ENCODE measurements at places on chromosomes 3 and 15.

GRCh38 chr15:25391971-25392721 is 46.7 kb downstream of the UBE3A start:
- peak; percentile 70 for DNase-seq

DNA sequence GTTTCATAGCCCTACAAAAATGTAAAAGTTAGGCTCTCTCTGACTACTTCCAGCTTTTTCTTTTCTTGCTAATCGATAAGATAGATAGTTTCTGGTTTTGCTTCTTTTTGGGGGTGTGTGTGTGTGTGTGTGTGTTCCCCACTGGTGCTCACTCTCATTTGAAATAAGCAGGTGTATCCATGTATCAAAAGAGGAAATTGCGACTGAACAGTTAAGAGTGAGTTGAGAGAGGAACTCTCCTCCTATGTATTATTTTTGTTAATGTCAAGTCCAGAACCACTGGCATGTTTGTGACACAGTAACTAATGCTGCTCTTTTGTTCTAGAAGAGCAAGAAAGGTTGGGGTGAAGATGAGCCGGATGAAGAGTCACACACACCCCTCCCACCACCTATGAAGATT is 96.7 kb upstream of the UMPS start:
- DNase-seq, result no peak

GRCh38 chr3:156461889-156462288 is 93.0 kb downstream of the SSR3 start:
- no peak for DNase-seq

GRCh38 chr15:101256757-101257156 is 4.9 kb upstream of the CHSY1 start:
- DNase-seq, result no peak

DNA sequence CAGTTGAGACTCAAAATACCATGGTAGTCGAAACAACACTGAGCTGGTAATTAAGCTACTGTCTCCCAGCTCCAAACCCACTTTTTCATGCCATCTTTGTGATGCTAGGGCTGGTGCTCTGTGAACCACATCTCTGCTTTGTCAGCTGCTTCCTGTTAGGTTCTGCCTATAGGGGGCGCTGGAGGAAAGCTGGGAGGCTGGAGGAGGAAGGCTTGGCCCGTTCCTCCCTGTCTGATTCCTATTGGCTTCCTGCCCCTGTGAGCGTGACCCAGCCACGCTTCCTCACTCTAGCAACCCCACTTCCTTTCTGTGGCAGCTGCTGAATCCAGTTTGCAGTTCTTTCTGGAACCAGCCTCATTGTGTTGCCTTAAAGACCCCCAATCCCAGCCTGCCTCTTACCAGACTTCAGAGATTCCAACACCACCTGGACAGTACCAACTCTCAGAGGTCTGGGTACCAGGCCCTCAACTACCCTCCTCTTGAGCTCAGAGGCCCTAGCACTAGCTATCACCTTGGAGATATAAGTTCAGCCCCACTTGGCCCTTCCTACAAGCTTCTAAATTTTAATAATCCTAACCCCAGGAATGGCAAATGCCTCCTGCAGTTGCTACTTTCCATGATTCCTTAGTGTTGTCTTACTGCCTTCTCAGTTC is 120.9 kb downstream of the ERC2 start:
- DNase-seq, result no peak

GRCh38 chr3:126945891-126946290 is 37.0 kb upstream of the PLXNA1 start:
- DNase-seq, result no peak

DNA sequence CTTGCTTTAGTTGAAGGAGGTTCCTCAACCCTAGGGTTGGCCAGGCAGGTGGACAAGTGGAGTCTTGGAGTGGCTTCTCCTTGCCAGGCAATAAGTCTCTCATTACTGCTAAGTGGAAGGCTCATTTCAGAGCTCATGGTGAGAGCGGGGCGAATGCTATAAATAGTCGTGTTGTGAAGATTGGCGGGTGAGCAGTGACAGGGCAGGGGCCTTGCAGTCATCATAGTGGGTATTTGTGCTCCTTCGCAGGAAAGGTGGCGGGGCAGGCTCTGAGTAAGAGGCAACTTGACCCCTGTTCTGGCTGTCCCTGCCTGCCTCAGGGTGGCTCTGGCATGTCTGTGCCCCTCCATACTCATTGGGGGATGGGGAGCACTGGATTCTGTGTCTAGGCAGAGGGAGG is 8.7 kb upstream of the GRM2 start:
- no peak for DNase-seq

DNA sequence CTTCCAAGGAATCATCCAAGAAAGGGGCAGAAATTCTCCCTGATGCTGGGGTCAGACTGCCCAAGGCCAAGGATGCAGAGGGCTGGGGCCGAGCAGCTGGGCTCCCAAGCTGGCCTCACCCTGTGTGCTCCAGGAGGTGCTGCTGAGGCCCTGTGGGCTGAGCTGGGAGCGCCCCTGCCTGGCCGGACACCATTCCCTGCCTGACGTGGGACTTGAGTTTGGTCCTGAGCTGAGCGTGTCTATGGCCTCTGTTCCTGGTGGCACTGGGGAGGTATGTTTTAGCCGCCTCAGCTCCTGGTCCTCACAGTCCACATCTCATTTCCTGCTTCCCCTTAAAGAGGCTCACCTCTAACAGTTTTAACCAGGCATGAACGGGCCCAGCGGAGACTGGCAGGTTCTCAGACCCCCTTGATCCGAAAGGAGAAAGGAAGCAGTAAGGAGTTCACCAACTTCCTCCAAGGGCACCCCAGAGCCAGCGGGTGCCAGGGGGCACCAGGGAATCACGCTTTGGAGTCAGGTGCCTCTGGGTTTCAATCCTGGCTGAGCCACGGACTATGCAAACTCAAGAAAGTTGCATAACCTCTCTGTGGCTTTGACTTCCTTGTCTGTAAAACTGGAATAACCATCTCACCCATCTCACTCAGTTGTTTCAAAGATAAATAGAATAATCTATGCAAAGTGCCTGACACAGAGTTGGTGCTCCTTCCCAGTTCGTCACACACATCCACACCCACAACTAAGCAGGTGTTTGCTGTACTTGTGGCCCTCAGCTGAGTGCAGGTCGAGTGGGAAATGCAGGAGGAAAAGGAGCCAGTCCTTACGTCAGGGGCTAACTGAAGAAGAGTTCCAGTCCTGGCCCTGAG is 48.6 kb downstream of the SLC12A8 start:
- DNase-seq, result no peak

GRCh38 chr3:168121184-168122017 is 25.7 kb upstream of the GOLIM4 start:
- peak; percentile 44 for DNase-seq

- DNase-seq, result no peak
These were observed 447.5 kb downstream of the IGSF11 start for GRCh38 chr3:118587037-118587741.

DNA sequence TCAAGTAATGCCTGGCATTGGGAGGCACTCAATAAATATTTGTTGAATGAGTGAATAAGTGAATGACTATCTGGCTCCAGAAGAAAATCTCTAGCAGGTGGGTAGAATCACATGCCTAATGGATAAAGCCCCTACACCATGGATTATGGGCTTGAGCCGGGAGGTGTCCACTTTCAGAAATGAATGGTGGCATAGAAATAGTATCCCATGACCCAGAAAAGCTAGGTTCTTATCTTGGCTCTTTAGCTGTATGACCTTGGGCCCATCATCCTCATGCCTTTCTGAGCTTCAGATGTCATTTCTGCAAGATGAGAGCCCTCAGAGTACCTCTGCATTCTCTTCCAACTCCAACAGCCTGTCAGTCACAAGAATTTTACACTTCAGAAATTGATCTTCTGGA is 37.3 kb upstream of the TNIK start:
- DNase-seq, result no peak

- peak; percentile 36 for DNase-seq
These were observed 727 bp downstream of the NSMCE3 start for GRCh38 chr15:29268706-29269484.

- DNase-seq, result peak; percentile 88
These were observed 18.7 kb downstream of the TMF1 start for GRCh38 chr3:69033470-69033869.

- DNase-seq, result no peak
These were observed 380 bp upstream of the ALS2CL start for GRCh38 chr3:46693892-46694226.

DNA sequence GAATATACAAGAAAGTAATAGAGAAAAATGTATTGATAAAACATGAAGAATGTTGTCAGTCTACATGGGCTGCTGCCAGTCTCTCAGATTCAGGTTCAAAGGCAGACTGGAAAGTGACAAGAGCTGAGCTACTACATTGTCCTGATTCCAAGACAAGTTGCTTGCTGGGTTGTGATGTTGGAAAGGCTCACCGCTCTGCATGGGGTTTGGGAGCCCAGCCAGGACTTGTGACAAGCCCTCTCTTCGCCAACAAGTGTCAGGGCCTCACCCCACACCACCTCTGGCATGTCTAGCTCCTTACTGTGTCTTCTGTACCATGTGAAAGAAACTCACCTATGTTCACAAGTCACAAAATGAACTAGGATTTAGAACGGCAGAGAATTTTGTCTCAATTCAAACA is 43.0 kb upstream of the SH3GL3 start:
- no peak for DNase-seq

DNA sequence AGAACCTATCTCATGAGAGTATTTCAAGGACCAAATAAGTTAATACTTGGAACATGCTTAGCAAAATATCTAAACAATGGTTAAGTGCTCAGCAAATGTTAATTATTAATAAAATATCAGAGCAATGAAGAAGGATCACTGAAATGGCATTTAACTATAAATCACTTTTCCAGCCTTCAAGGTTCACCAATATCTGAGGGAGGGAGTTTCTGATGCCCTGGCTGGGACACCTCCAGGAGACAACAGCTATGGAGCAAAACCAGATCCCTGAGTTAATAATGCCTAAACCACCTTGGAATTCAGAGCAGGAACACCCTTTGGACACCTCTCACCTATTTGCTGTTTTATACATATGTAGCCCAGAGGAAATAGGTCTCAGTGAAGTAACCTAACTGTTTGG is 6.4 kb upstream of the FAM174B start:
- no peak for DNase-seq

- no peak for DNase-seq
These were observed 61.5 kb upstream of the FNDC3B start for GRCh38 chr3:171977860-171978259.

DNA sequence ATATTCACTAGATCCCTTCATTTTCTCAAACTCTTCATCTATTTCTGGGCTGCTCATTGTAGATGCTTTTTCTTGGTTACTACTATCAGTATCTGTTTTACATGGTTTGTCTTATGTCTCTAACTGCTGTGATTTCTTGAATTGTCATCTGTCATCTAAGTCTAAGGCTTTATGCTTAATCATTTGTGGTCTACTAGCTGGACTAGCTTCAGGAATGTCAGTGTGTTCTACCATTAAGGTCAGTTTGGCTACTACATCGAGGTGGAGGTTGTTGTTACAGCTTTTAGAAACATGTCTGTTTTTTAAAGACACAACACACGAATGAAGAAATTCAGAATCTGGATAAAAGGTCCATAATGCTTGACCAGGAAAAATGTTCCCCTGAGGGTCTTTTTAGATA is 82.2 kb downstream of the ABI3BP start:
- no peak for DNase-seq

DNA sequence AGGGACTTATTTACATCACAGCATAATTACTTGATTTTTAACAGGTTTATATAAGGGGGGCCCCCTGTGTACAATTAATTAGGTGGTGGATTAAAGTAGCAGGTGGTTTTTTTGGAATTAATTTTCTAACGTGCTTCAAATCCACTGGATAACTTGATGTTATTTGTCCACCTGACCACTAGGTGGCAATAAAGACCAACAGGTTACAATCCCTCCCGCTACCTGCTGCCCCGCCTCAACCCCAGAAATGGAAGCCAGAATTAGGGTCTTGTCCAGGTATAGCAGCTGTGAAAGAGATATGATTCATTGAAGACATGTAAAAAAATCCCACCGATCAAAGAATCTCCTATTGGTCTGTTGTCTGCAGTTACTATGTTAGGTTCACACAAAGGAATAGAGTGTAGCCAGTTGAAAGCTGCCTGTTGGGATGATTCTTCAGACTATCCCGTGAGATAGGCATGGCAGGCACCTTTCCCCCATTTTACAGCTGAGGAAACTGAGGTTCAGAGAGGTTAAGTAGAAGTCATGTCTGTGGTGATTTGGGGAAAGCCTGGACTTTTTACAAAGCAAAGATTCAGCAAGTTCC is 44.0 kb downstream of the MFSD1 start:
- peak; percentile 42 for DNase-seq

DNA sequence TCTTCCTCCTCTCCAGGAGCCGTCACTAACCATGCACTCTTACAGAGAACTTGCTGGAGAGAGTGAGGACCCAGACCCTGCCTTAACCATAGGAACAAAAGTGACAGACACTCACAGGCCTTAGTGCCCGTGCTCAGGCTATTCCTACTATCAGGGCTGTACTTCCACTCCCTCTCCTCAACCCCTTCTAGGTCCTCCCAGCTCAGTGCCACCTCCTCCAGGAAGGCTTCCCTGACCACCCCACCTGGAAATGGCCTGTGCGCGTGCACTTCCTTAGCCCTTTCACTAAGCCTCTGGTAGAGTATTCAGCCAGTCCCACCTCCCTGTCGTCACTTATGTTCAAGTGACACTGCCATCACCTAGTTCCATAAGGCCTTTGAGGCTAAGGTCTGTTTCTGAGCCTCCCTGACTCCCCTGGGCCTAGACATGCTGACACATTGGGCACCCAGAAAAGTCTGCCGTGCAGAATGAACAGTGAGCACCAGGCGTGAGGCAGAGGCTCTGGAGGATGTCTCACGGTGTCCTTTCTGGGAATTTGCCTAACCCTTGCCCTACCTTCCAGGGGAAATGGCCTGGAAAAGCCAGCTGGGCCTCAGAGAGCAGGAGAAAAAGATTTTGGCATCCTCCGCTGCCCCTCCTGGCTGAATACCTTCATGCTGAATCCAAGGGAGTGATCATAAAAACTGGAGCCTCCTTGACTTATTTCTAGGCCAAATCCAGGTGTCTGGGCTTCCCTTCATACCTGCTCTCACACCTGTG is 108.6 kb upstream of the SMAD3 start:
- DNase-seq, result no peak

DNA sequence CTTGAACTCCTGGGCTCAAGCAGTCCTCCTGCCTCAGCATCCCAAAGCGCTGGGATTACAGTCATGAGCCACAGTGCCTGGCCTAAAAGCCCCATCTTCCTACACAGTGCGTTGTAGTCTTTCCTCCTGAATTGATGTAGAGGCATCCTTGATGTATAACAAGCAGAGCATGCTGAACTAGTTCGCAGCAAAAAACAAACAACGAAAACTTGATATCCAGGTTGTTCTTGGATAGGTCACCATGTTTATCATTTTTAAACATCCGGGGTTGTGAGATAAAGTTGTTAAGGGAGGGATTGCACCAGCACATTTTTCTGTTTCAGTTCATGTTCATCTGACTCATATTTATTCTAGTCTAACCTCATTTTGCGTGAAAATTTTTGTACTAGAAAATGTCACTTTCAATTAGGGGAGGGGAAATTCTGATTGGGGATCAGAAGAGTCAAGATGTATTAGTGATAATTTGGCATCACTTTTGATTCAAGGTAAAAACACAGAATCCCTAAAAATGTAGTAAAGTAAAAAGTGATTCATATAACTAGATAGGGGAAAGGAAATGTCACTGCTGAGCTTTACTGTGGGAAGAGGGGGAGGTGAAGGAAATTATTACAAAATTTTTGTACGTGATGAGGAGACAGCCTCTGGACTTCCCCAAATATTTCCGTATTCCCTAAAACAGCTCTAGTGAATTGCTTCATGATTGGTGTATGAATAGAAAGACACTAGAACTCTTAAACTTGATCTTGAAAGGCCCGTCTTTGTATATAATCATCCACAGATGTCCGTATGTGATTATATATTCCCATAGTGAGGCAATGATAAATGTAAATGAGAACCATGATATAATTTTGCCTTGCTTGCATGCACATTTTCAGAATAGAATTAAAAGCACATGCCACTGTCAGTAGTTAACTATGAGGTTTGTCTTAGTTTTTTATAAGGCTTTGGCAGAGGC is 22.9 kb downstream of the RAB8B start:
- DNase-seq, result peak; percentile 34

Data from astrocyte of the spinal cord (primary cell).